ENCODE measurements at places on chromosomes 6 and 20.
A peak's percentile ranks its signal among the peaks of the same experiment; 100 is the strongest.

DNA sequence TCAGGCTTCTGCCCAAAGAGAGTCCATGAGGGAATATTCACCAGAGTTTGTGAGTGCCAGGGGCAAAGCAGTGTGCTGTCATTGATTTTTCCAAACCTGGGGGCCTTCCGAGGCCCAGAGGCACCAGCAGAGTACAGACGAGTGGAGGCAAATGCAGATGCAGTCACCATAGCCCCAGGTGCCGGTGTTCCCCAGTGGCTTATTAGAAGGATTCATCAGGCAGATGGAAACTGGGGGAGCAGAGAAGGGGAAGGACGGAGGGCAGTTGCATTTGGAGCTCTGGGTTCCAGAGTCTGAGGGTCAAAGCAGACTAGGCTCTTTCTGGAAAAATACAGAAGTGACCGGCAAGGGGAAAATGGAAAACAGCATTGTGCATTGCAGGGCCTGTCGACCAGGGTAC, 184.2 kb downstream of the ANKRD60 start:
- DNase-seq = no peak

DNA sequence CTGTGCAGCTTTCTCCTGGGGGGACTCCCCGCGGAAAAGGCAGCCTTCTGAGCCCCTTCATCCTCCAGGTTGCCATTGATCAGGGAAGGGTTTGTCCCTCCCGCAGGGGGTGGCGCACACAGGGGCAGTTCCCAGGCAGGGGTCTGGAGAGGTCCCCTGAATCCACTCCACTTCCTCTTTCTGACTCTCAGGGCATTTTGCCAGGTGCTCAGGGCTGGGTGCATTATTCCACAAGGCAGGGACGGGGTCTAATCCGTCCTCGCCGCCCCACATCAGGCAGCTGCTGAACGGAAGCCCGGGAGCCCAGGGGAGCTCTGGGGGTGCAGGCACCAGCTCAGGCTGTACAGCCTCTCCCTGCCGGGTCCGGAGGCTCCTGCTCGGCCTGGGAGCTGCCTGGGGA, 180.9 kb downstream of the TTLL2 start:
- no peak for DNase-seq

- no peak for DNase-seq
These were observed 97.6 kb downstream of the MRPL14 start for GRCh38 chr6:44029444-44030185.

DNA sequence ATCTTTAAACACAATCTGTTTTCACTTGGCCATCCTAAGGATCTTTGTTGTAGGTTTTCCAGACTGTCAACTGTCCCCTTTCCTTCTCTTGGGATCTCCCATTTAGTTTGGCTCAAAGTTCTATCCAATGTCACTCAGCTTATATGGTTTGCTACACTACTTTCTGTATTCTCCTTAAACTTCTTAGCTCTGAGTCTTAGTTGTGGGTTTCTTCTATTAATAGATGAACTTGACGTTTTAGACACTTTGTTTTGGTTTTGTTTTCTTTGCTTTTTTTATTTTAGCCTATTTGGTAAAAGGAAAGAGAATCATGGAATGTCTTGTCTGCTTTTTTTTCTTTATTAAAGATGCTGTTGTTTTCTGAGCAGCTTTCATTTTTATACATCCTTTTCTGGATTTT, 11.4 kb downstream of the RMND1 start:
- no peak for DNase-seq

GRCh38 chr6:17281100-17281496, at the start of gene RBM24:
Gene RBM24, plus strand, starts transcription at chr6:17281361. Its CDS starts 221 bp downstream, at chr6:17281582.
- DNase-seq = peak; percentile 35

- DNase-seq = no peak
These were observed 28.3 kb upstream of the B3GAT2 start for GRCh38 chr6:70985156-70985555.

DNA sequence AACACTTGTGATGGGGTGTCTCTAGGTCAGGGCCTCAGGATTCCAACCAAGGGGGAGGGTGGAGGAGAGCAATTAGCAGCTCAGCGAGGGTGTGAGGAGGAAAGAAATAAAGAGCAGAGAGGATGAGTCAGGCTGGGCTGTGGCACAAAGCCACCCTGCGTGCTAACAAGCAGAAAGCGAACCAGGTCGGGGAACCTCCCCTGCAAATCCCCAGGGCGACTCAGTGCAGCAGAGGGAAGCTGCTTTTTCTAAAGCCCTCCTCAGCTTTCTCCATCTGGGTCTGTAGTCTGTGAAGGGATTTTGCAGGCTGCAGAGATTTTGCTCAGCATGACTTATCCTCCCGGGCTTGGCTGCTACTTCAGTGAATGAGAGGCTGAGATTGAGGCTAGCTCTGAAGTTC, 6.6 kb upstream of the SPO11 start:
- no peak for DNase-seq

DNA sequence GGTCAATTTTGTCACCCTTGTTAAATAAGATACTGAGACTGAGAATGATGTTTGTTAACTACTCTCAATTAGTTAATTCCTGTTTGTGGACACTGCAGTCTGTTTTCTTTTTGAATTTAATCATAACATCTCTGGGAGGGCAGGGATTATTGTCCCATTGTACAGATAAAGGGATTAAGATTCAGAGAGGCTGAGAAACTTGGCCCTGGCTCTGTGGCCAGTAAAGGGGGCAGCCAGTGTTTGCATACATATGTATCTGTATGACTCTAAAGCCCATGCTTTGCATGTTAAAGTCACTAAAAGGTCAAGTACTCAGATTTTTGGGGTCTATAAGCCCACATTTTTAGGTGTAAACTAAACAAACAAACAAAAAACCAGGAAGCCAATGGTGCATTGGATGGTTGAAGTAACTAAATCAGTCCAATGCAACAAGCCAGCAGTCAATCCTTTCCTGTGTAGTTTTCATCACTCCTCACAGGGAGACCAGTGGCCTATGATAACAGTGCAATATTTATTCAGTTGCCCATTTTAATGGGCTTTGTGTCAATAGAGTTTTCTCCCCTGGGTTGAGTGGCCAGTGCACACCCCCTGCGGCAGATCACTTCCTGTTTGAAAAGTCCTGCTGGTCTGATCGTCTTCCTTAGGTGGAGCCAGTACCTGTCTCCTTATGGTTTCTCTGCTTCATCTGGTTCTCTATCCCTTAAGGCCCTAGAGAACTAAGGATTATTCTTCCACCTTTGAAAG, 106.7 kb downstream of the SLX4IP start:
- DNase-seq = no peak

DNA sequence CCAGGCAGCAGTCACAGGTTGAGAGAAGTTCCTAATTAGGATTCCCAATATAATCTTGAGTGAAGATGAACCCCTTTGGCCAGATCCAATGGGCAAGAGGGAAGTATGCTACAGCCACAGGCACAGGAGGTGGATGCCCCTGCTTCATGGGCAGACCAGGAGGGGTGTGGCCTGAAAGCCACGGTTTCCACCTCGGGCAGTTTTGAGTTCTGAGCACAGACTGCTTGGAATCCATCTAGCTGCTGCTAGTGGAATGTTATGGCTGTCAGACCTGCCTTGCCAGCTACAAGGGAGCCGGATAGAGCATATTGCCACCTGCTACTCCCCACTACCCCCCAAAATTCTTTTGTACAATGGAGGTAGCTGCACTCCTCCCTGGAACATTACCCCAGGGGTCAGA, 672.9 kb downstream of the HACE1 start:
- DNase-seq = no peak

GRCh38 chr6:39804466-39805065, 12.4 kb downstream of the DAAM2 start:
- DNase-seq = no peak

All from stimulated activated CD4-positive, alpha-beta T cell treated with anti-CD3 and anti-CD28 coated beads, TNF-alpha, amount 100 ng/mL, for 48 hours (primary cell).